Left hindlimb (tissue), 1 donor: ENCODE measurements at places on chromosomes 6 and 20.

- no peak for DNase-seq
Measured at GRCh38 chr6:54921891-54922290, 75.3 kb downstream of the FAM83B start.

- no peak for DNase-seq
Measured at GRCh38 chr20:37932919-37933318, 30.0 kb downstream of the VSTM2L start.

GRCh38 chr20:36856195-36856594 is 19.7 kb upstream of the TLDC2 start:
- no peak for DNase-seq

DNA sequence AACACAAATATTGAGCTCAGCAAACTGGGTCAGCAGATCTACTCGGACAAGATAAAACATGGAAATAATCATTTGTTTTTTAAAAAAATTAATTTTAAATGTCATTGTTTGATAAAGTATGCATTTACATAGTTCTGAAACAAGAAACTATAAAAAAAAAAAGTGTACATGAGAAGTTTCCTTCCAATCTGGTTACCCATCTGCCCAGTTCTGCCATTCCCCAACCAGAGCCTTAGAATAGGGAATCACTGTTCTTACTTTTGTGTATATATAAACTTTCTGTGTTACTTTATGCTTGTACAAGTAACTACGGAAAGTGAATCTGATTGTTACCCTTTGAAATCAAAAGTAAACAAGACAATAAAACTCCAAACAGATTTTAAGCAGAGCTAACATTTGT is 791.4 kb downstream of the HACE1 start:
- no peak for DNase-seq

DNA sequence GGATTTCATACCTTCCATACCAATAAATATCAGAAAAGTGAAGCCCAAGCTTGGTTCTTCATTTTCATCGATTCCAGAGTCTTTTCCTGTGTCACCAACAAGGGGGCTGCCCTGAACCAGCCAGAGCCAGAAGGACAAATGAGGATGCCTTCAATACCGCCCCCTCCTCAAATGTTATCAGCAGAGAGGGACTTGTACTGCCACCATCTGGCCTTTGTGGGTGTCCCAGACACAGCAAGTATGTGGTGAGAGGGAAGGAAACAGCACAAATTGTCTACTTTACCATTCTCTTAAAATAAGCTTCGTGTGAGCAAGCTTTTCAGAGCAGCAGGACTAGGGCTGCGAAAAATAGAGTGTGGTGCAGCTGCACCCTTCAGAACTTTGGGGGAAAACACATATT is 165.3 kb downstream of the SOBP start:
- no peak for DNase-seq

GRCh38 chr20:1587781-1588532 is 30.5 kb upstream of the SIRPD start:
- DNase-seq = no peak

DNA sequence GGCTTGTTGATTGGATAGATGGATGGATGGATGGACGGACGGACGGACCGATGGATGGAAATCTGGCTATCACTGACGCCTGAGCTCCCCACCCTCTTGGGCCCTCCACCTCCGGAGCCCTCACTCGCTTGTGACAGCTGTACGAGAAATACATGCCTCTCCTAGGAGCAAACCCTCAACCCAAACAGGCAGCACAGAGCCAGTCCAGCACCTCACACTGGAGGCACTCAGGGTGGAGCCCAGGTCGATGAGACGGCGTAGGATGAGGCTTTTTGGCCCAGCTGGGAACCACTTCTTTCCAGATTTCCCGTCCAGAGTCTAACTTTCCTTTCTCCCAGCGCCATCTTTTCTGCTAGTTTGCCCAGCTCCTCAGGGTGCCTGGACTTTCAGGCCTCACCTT is 2.7 kb upstream of the LY6G5C start:
- DNase-seq = no peak

DNA sequence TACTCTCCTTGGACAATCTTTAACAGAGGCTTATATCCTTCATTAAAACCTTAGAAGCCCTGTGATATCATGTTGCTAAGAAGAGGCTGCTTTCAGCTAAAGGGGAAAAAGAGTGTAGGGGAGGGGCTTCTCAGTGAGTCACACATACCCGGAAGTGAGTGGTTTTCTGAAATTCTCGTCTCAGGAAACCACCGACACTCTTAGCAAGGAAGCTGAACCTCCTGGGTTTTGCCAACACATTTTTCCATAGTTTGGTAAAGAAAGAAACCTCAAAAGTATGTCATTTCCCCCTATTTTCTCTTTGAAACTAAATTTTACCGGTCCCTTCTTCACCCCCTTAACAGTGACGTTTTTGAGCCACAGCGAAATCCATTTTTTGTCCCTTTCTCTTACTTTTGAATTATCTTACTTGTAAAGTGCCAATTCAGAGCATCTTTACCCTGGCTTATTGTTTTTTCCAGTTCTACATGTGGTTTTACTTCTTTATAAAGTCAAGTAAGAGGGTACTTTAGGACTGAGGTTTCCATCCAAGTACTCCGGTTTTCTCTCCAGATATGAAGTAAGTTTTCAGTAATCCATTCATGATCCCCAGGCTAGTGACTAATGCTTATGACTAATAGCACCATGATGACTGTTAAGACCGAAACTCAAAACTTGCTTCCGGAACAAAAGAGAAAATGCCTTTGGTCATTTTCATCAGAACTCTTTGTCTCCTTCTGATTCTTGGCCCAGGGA is 219.3 kb downstream of the ARHGAP18 start:
- peak; percentile 60 for DNase-seq

DNA sequence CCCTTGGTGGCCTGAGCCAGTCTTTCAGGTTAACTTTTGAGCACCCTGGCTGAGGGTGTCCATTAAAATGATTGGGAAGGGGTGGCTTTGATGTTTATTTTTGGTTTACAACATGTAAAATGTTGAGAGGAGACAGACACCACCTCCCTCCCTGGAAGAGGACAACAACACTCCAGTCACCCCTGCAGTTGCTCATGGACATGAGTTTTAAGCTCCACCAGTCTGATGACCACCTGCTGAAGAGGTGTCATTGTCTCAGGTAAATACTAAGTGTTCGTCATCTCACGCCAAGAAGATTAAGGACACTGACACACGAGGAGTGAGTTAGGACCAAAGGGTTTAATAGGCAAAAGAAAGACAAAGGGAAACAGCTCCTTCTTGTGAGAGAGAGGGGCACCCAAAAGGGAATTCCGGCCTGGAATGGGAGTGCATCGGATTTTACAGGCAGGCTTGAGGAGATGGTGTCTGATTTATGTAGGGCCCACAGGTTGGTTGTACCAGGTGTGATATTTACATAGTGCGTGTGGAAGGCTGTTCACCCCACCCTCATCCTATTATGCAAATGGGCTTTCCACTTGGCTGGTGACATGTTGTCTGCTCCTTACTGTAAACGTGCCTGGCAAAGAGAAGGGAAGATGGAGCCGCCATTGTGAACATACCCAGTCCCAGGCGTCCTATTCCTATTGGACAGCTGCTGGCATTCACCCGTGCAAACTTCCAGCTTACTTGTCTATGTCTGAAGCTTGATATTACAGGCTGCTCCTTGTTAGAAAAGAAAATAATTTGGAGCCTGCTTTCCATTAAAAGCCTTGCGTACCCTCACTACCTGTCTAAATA is 6.6 kb downstream of the HLA-B start:
- no peak for DNase-seq

DNA sequence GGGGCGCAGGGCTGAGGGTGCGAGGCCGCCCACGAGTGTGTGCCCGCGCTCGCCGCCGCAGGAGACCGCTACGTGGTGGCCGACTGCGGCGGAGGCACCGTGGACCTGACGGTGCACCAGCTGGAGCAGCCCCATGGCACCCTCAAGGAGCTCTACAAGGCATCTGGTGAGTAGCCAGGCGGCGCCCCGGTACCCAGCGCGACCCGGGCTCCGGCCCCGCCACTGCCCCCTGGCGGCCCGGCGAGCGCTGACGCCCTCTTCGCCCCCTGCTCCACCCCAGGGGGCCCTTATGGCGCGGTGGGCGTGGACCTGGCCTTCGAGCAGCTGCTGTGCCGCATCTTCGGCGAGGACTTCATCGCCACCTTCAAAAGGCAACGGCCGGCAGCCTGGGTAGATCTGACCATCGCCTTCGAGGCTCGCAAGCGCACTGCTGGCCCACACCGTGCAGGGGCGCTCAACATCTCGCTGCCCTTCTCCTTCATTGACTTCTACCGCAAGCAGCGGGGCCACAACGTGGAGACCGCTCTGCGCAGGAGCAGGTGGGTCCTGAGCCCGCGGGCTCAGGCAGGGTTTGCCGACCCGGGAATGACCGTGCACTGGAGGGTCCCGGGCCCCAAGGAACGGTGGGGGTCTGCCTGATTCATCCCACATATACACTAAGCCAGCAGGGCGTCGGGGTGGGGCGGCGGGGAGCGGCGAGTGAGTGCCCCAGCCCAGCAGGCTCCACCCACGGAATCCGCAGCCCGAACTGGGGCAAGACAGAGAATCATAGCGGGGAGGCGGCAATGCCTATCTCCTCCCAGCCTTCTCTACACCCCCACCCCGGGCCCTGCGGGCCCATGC is 17.4 kb downstream of the HSPA12B start:
- peak; percentile 37 for DNase-seq

DNA sequence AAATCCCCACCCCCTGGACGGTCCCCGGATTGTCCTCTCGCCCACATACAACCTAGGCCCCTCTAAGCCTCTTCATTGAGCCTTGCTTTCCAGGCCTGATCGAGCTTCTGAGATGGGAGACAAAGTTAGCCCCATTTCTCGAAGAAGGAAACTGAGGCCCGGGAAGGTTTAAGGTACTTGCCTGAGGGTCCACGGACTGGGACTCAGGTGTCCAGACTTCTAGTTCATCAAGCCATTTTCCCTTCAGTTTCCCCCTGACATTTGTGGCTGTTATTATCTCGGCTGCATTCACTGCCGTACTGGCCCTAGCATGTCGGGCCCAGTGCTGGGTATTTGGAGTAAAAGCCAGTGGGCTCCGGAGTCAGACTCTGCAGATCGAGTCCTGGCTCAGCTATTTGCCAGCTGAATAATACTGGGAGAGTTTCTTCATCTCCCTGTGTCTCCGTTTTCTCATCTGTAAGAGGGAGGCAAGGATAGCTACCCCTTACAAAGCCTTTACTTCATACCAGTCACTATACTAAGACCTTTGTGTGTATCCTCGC is 633 bp downstream of the RPRD1B start:
- no peak for DNase-seq

GRCh38 chr6:8130399-8130798 is 28.1 kb upstream of the EEF1E1 start:
- no peak for DNase-seq

DNA sequence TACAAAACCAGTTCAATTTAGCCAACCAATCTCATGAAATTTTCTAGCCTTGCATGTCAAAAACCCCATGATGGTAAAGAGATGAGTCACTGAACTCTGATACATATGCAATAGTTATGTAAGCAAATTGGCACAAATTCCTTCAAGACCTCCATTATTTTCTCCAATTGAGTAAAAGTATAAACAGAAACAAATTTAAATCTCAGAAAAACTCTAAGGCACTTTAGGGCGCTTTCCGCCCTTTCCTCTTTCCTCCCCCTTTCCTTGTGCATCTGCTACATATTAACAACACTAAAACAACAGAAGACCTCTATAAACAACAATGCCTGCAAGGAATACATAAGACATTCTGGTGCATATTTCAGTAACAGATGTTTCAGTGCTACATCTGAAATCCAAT is 48.5 kb downstream of the KIF13A start:
- no peak for DNase-seq

DNA sequence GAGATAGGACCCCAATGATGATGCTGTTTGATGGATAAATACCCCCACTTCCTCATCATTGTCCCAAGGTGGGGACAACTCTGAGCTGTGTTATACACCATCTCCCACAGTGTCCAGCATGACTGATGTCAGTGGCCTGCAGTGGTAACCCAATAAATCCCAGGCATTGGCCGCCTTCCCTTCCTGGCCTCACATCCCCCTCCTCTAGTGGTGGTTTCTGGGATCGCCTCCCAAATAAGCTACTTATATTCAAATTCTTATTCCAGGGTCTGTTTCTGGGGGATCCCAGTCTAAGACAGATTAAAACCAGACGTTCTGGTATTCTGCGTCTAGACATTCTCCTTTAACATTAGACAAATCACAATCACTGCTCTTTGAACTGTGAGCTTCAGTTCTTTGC is 90.6 kb downstream of the SCP2D1 start:
- DNase-seq = no peak

GRCh38 chr6:142846883-142847287 is 98.1 kb downstream of the HIVEP2 start:
- peak; percentile 62 for DNase-seq

- no peak for DNase-seq
Measured at GRCh38 chr6:21533678-21534077, 59.9 kb upstream of the SOX4 start.

GRCh38 chr6:105607636-105608621 is 205.0 kb upstream of the PREP start:
- DNase-seq = no peak

DNA sequence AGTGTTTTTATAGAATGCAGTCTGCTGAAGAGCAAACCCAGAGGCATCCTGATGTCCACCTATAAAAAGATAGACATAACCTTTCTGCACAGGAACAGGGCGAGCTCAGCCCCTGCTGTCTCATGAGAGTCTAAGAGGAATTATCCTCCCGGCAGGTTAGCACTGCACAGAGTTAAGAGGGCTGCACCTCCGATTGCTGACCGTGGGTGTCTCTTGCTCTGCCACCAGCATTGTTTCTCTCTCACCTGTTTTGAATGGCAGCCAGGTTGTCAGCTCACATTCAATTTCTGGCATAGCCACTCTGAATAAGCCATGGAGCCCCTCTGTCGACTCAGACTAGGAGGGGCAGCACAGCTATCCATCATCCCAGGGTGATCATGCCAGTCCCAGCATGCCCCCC is 211.2 kb downstream of the PHACTR1 start:
- DNase-seq = no peak
